Aorta (tissue), 5 donors: ENCODE measurements at places on chromosomes 16 and 17.

DNA sequence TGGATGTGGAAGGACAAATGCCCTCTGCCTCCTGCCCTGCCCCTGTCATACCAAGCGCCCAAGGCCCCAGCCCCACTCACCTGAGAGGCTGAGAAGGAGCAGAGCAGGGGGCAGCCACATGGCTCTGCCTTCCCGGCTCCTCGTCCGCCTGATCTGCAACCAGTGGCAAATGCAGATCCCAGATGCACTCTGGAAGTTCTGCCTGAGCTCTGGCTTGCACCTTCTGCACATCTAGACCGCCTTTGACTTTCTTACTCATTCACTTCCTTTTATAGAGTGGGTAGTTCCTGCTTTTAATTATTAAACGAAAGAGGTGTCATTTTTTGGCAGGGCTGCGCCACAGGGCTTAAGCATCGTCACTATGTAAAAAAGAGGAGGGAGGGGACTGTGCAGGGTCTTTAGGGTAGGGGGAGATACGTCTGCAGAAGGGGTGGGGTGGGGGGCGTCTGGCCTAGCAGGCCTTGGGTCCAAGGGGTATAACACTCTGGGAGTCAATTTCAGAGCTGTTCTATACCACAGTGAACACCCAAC lies at the start of gene CD300LB:
CD300LB (minus strand) TSS at position 245 of the 531 bp plus-strand sequence; CDS start at position 120, 125 bp downstream.
- DNase-seq: peak; percentile 64

DNA sequence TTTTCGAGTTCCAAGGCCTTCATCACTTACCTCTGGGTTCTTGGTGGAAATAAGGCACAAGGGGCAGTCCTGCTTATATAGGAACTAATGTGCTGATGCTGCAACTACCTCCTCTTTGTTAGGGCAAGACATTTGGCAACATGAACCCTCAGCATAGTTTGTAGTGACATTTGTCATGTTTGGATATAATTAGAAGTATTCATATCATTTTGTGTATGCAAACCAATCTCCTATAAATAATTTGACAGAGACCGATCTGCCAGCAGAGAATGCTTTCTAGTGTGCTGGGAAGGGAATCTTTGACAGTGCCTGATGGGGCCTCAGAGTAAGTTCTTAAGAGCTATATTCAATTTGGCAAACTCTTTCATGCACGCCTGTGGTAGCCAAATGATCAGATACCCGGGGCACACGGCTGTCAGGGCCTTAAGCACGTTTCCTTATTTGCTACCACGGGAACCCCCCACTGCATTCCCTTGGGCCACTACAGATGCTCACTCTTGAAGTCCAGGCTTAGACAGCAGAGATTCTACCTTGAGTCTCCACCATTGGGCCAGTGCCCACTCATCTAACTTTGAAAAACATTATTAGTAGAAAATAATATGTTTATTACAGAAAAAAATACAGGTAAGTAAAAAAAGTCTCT lies at the start of gene MYH8:
MYH8 (minus strand) TSS at position 51 of the 643 bp plus-strand sequence. CDS start 1,723 bp downstream, outside the sequence.
- DNase-seq: no peak

- DNase-seq: no peak
Observed at GRCh38 chr16:88437367-88437964, 15.6 kb upstream of the ZFPM1 start.

DNA sequence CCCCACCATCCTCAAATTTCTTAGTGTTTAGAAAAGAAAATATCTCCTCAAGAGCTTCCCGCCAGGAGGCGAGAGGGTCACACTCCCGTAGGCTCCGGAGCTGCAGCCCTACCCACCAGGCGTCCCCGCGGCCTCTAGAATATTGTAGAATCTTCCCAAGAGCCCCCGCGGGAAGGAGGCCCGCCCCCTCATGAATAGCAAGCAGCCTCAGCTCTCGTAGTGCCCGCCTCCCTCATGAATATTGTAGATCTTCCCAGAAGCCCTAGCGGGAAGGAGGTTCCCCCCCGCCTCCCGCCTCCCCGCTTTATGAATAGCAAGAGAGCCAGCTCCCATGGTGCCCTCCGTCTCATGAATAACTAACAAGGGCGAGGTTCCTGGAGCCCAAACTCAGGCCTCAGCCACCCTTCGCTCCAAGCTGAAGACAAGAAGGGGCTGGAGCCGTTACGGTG lies at the start of gene FBXO47:
FBXO47 (minus strand) TSS at position 114 of the 449 bp plus-strand sequence. CDS start 4,378 bp downstream, outside the sequence.
- DNase-seq: peak; percentile 94

GRCh38 chr16:86707171-86707570 lies 128.8 kb downstream of the FOXL1 start:
- no peak for DNase-seq

- DNase-seq: no peak
Observed at GRCh38 chr16:17072104-17072503, 398.7 kb downstream of the XYLT1 start.

DNA sequence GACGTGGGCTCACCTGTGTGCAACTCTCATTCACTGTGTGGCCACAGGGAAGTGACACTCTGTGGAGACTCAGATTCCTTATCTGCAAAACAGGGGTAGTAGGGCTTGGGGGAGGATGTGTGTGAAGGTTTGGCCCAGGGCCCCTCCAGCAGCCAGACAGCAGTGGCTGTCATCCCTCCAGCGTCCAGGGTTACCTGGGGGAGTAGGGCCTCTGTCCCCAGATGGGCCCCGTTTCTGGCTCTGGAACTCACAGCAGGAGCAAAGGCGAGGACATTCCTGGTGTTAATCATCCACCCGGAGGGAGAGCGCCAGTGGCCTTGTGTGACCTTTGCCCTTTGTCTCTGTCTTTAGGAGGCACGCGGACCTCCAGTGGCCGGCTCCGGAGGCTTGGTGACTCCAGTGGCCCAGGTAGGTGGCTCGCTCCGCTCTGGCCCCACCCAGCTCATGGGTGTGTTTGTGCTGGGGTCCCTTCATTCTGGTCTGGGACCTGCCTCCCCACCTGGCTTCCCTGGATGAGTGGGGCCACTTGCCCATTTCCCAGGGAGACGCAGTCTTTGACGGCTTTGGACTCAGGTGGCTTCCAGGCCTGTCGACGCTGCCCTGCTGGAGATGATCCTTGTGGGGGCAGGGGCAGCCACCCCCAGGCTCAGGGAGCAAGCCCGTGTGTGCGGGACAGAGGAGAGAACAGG lies 166.2 kb downstream of the SEC14L1 start:
- no peak for DNase-seq

GRCh38 chr17:45363498-45363897 lies 46.7 kb upstream of the MAP3K14 start:
- DNase-seq: peak; percentile 9

GRCh38 chr16:87971933-87972332 lies 20.7 kb downstream of the BANP start:
- DNase-seq: no peak

GRCh38 chr16:4373909-4374742 lies 2.5 kb downstream of the VASN start:
- peak; percentile 93 for DNase-seq

DNA sequence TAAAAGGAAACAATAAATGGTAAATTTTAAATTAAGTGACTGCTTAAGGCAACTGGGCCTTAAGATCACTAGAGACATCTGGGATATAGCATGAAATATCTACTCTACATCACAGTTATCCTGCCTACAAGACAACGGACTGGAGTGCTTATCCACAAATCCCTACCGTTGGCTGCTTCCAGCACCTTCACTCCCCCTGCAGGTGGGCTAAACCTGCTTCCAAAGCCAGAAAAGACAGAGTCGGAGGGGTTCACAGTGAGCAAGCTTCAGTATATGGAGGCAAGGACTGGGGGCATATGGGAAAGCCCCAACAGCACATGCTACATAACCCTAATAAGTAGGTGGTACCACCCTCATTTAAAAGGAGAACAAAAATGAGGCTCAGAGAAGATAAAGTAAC lies 45.3 kb downstream of the GRIN2A start:
- DNase-seq: no peak

DNA sequence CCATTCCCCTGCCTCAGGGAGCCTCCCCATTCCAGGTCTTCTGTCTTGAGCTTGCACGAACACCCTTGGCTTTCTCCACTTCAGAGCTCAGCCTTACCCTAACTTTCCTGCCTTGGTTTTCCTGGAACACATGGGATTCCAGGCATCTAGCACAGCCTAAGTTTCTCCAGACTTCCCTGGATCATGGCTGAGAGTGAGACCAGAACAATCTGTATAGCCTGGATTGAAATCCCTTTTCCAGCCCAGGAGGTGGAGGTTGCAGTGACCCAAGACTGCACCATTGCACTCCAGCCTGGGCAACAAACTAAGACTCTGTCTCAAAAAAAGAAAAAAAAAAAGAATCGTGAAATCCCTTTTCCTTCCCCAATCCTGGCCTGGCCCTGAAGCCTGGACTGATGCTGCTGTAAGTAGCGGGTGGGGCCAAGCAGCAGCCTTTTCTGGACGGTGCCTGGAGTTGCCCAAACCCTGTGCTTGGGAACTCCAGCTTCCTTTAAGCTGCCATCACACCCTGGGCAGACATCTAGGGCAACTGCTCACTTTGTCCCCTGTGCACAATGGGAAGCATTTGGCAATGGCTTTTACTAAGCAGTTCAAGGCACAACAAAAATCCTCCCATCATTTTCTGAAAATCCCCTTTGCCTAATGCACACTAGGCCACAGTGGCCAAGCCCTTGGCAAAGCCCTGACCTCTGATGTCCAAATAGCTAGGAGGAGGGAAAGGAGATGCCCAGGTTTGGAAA lies 12.0 kb upstream of the SLC16A5 start:
- no peak for DNase-seq

DNA sequence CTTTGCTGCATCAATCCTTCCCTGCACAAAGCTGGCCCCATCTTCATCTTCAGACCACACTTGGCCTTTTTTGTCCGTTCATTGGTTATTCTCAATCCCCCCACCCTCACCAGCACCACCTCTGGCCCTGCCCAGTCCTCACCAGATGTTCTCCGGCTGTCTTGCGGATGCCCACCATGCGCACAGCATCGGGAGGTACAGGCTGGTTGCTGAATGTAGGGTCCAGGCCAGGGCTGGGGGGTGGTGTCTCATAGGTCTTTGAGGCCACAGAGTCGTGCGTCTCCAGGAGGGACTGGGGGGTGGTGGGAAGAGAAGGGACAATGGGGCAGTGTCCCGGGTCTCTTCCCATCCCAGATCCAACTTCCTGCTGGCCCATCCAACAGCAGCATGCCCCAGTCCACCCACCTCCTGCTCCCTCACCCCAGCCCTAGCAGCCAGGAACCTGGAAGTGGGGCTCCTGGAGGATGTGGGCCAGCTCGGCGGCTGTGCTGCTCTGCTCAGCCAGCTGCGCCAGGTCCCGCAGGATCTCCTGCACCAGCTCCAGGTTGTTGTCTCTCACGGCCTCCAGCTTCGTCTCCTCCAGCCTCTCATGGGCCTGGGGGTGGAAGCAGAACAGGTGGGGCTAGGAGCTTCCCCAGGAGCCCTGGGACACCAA lies 24.4 kb downstream of the MPP2 start:
- DNase-seq: no peak

GRCh38 chr17:5527601-5528250 lies 41.4 kb downstream of the MIS12 start:
- DNase-seq: no peak

DNA sequence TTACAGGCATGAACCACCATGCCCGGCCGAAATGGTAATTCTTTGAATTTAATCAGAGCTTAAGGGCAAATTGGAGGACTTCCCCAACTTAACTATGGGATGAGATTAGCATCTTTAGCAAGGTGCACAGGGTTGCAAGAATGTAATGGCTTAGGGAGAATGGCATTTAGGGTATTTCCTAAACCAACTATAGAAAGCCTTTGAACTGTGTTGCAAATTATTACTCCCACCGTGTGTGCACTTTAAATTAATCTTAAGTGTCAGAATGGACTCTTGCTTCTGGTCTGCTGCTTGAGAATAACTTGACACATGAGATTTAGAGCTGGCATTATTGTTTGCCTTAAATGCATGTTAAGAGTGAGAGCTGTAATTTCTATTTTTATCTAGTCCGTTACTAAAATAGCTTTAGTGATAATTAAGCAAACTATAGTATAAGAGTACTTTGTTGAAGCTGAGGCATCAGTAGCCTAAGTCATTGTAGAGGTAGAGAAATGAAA lies 59.8 kb downstream of the TUBD1 start:
- DNase-seq: no peak

- no peak for DNase-seq
Observed at GRCh38 chr17:4879601-4880000, 19.7 kb upstream of the C17orf107 start.

GRCh38 chr17:7930841-7931631 lies 710 bp downstream of the TRAPPC1 start:
- no peak for DNase-seq

- no peak for DNase-seq
Observed at GRCh38 chr17:19660219-19660870, 11.8 kb downstream of the ALDH3A2 start.

DNA sequence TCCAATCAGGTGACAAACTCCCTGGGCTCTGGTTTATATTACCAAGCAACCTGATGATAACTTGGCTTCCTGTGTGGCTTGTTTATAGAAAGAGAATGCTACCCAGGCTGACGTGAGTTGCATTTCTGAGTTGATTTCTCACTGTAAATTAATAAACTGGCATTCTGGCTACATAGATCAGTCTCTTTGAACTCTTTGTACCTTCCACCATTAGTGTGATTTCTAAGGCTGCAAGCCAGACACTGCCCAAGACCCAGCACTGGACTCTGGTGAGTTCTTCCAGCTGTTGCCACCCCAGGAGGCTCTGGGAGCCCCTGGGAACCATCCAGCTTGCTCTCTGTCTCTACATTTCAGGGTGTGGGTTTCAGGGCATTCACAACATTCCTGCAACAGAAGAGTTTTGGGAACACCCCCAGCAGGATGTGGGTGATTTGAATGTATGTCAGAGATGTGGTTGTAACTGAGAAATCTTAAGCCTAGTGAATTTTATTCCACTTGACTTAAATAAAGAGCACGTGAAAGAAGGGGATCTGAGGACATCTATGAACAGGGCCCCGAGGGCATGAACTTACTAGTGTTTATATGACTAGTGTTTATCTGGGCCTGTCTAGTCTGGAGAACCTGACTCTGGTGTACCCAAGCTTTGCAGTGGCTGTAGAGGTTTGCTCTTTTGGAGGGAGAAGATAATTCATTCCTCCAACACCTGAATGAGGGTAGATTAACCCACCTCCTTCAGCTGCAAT lies 30.3 kb upstream of the LRRC37A start:
- no peak for DNase-seq

- DNase-seq: no peak
Observed at GRCh38 chr16:48617104-48617705, 7.2 kb upstream of the N4BP1 start.

DNA sequence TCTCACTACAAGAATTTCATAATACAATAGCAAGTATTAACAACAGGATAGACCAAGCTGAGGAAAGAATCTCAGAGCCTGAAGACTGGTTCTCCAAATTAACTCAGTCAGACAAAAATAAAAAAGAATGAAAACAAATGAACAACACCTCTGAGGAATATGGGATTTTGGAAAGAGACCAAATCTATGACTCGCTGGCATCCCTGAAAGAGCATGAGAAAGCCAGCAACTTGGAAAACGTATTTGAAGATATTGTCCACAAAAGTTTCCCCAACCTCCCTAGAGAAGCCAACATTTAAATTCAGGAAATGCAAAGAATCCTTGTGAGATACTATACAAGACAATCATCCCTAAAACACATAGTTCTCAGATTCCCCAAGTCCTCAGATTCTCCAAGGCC lies 20.9 kb downstream of the NLRP1 start:
- no peak for DNase-seq

- peak; percentile 36 for DNase-seq
Observed at GRCh38 chr16:27728691-27729090, 178.7 kb downstream of the KATNIP start.
